ENCODE measurements at places on chromosomes 12 and 14. TPM values are rescaled to one million over a fixed set of nuclear protein-coding genes. Genes with fewer than 3 reads are reported as not detected.

DNA sequence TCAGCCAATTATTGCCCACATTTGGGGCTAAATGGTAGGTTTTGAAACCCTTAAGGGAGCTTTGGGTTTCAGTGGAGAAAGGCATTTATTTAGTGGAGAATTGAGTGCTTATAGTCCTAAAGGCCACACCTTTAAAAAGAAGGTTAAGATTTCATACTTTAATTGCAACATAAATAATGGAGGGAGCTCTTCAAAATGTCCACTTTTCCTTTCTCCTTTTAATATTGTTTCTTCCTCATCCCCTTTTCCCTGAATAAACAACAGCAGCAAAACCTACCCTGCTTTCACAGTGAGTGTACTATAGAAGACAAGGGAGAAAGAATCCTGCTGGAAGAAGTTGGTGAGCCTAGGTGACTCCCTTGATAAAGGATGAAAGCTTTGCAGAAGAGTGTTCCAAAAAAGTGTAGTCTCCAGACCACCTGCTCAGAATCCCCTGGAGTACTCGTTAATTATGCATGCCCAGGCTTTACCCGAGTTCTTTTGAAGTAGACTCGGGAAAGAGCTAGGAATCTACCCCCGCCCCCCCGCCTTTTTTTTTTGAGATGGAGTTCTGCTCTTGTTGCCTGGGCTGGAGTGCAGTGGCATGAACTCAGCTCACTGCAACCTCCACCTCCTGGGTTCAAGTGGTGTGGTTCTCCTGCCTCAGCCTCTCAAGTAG, 11.5 kb upstream of the EID3 start:
- DNase-seq, result no peak

- DNase-seq, result no peak
Measured at GRCh38 chr14:63383776-63384367, 65.1 kb upstream of the GPHB5 start.

OASL gene
- 21.9 TPM for total RNA-seq

DNA sequence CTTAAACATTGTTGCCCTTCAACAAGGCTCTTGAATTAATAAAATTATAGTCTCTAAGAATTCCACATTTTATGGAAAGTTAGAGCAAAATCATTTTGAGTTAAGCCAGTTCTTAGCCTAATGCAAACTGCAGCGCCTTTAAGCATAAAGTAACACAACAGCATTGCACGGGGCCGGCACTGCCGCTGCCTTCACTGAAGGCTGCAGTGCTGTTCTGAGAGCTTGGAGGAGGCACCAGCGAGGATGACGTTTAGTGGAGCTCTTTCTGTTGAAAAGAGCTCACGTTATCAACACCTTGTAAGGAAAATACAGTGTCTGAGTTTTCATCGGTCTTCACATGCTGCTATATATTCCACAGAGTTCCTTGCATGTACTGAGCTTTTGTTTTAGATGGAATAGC, 38.3 kb upstream of the DYNC1H1 start:
- DNase-seq, result no peak

GRCh38 chr12:96258104-96258961, 64.2 kb downstream of the ELK3 start:
- peak; percentile 31 for DNase-seq

SERPINA9 gene
- total RNA-seq, result not detected

DNA sequence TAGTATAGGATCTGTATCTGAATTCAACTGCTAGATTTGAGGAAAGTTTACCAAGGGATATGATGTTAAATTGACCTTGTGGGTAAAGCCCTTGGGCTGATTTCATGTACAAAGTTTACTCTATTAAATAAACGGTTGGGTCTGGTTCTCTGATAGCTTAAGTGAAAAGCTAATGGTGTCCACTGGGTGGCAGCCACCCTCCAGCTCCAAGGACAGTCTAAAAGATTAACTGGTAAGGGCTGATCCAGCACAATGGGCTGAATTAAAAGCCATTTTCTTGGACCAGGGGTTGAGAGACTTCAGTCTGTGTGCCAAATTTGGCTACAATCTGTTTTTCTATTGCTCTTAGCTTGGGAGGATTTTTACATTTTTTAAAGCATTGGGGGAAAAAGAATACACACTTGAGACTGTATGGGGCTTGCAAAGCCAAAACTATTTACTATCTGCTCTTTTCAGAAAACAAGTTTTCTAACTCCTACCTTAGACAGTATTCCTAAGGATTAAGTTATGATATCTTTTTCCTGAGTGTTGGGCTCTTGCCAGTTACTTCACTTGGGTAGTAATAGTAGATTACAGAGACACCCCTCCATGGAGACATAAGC, 116.5 kb downstream of the GPHN start:
- peak; percentile 56 for DNase-seq

Data from activated CD4-positive, alpha-beta memory T cell treated with anti-CD3 and anti-CD28 coated beads for 36 hours (primary cell).